ENCODE measurements at places on chromosomes 1 and 21.

- DNase-seq = no peak
Measured at GRCh38 chr1:181664543-181664942, 181.2 kb downstream of the CACNA1E start.

DNA sequence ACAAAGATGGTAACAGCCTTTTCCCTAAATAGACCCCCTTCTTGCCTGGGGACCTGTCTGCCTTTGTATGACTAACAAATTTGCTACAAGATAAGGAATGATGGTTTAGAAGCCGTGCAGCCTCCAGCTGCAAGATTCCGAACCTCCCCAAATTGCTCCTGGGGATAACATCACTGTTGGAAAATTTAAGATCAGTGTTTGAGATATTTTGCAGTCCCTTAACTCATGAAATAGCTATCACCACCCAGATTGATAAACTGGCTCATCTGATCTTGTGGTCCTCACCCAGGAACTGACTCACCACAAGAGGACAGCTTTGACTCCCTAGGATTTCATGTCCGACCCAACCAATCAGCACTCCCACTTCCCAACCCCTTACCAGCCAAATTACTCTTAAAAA, 254.7 kb downstream of the USH2A start:
- DNase-seq = no peak

DNA sequence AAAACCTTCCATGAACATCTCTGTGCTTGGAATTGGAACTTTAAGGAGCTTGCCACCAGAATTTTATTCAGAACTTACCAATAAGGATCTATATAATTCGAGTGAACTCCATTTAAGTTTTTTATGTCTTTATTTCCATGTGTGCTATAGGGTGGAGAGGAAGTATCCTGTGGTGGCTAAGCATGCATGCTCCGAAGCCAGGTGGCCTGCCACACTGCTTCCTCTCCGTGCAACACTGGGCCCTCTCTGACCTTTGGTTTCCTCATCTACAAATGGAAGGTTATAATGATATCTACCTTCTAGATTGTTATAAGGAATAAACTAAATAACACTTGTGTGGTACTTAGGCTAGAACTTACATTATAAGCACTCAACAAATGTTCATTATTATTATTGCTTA, 382.1 kb downstream of the PTPRC start:
- DNase-seq = no peak

- DNase-seq = no peak
Measured at GRCh38 chr1:43719063-43719462, 11.7 kb downstream of the ST3GAL3 start.

DNA sequence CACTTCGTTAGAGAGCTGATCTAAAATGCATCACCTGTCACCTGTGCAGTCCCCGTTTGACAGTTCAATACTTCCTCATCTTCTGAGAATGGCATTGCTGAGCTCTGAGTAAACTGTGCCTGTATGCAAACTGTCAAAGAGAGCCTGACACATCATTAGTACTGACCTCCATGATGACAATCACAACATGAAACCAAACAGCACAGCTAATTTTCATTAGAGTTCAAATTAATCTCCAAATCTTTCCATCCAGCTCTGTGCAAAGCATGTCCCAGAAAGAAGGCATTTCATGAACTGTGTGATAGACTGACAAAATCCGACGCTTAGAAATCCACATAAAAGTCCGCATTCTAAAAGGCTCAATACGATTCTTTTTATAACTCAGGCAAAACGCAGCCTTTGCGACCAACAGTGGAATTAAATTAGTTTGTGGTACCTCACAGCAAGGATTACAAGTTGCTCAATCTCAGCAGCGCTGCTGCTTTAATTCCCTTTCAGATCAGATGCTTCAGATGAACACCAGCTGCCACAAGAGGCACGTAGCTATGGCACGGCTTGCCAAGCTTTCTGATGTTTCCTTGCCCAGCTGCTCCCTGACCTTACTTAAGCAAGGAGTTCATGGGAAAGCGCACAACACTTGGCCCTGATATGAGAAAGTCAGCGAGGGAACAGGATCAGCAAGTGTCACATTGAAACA, 765.5 kb upstream of the PRMT6 start:
- no peak for DNase-seq

DNA sequence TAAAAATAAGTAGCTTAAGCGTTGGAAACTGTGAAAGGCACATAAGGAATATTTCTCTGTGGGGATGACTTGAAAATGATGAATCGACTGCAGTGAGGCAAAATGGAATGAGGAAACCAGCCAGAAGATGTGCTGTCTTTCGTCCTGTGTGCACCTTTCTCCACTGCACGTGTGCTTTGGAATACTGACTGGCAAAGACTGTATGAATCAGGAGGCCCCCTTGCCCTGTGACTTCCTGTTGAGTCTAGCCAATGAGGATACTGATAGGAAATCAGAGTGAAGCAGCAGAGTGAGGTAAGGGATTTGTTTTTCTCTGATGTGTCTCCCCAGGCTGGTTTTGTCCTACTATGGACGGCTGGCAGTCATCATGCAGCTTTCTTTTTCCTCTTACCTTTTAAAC, 118.2 kb upstream of the ADGRL4 start:
- DNase-seq = no peak

GRCh38 chr1:223834660-223835263, 11.0 kb downstream of the TP53BP2 start:
- no peak for DNase-seq

- no peak for DNase-seq
Measured at GRCh38 chr21:15354516-15354915, 289.7 kb upstream of the NRIP1 start.

DNA sequence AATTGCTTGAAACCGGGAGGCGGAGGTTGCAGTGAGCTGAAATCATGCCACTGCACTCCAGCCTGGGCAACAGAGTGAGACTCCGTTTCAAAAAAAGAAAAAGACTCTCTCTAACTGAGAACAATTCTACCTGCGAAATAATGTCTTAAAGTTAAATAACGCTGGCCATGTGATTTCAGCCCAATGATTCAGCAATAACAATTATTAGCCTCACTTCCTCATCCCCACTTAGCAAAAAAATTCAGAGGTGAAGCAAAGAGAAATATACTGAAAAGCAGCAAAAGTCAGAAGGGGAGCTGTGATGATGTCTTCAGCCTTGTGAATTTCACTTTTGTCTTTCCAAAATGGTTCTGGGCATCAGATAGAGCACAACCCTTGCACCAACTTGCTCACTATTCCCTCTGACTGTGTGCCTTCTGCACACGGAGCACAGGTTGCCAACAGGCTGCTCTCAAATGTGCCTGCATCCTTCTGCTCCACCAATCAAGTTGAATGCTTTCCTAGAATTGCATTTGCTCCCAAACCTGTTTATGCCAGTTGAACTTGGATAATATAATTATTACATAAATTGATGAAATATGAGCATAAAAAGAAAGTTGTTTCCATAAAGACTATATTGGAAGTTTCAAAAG, 79.8 kb upstream of the IPO9 start:
- no peak for DNase-seq

GRCh38 chr1:115545791-115546733, 95.7 kb upstream of the VANGL1 start:
- no peak for DNase-seq

- DNase-seq = no peak
Measured at GRCh38 chr1:235739124-235739523, 89.5 kb upstream of the GNG4 start.

DNA sequence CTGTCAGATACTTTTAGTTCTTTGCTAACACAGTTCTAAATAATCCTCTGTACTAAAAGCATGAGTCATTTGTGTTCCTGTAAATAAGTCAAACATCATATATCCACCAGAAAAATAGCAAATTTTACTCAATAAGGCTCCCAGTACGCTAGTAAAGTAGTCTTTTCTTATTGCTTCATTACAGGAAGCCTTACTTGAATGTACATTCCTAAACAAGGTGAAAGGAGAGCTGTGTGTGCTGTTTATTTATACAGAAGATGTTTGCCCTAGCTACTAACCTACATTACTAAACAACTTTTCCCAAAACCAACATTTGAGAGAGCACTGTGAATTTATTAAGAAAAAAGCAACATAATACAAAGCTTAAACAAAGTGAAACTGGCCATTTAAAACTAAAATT, 52.0 kb downstream of the ZNHIT6 start:
- DNase-seq = no peak

DNA sequence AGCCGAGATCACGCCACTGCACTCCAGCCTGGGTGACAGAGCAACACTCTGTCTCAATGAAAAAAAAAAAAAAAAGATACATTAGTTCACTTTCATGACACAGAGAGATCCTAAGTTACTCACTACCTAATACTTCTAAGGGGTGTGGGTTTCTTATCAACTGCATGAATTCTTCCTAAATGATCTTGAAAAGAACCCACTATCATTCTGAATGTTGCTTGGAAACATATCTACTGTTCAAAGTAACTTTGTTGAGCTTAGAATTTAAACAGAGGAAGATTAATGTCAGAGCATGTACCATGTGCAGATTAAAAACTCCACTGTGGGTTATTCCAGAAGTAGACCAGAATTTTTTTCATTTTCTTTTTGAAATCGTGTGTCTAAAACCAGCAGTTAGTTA, 241.5 kb downstream of the LTN1 start:
- no peak for DNase-seq

DNA sequence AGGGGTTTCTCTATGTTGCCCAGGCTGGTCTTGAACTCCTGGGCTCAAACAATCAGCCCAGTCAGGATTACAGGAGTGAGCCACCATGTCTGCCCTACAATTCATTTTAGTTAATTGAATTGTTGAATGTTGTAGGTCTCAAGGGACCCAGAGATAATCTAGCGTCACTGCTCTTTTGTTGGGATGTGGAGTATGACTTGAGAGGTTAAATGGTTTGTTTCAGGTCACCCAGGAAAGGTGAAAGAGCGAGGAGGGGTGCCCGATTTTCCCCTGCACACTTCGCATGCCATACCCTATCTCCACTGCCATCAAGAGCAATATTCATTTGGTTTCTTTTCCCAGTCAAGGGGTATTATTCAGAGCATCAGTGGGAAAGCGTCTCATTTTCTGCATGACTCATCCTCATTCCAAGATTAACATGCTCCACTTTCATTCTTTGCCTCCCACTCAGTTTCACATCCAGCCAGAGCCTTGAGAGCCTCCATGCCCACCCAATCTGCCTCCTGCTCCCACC, 13.1 kb upstream of the SLC30A1 start:
- DNase-seq = no peak

- no peak for DNase-seq
Measured at GRCh38 chr1:243447347-243447746, 191.5 kb downstream of the SDCCAG8 start.

- DNase-seq = no peak
Measured at GRCh38 chr1:206941766-206942418, 4.4 kb downstream of the PIGR start.

- no peak for DNase-seq
Measured at GRCh38 chr1:151146072-151146411, 389 bp downstream of the SEMA6C start.

GRCh38 chr1:12309783-12310742, 80.2 kb downstream of the VPS13D start:
- no peak for DNase-seq

DNA sequence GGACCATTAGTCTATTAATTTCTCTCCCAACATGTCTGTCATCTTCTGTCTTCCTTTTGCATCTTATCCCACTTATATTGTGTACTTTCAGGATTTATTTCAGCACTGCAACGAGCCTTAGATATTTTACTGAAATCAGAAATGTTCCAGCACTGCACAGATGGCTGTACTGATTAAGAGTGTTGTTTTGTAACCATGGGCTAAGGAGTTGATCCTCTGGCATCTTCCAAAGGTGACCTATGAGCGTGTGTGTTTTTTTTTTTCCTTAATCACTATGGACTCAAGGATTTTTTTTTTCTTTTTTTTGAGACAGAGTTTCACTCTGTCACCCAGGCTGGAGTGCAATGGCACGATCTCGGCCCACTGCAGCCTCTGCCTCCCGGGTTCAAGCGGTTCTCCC, 7.1 kb upstream of the DDX59 start:
- DNase-seq = no peak

DNA sequence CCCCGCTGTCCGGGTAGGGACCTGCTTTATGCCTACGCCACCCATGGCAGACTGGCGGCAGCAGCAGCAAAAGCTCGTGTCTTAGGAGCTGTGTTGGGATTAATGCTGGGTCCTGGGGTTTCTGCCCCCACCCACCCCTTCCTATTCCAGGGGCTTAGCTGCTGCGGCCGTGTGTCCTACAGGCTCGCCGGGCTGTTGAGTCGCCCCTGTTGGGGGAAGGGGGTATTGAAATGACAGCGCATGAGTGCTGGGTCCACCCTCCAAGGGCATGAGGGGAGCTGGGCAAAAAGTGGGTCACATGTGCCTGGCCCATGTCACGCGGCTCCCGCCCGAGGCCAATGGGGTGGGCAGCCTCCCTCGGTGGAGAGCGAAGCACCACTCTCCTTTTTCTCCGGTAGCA, 118.3 kb upstream of the COL6A1 start:
- DNase-seq = no peak

- DNase-seq = no peak
Measured at GRCh38 chr1:8430476-8430875, 112.6 kb downstream of the SLC45A1 start.

GRCh38 chr1:10622910-10623685, 148.3 kb downstream of the PEX14 start:
- no peak for DNase-seq

GRCh38 chr1:247338723-247339275, 7.1 kb upstream of the ZNF496 start:
- DNase-seq = no peak

GRCh38 chr1:116367256-116367945, 5.6 kb upstream of the ATP1A1 start:
- DNase-seq = no peak

- no peak for DNase-seq
Measured at GRCh38 chr1:201692555-201693394, 136.2 kb upstream of the IPO9 start.

DNA sequence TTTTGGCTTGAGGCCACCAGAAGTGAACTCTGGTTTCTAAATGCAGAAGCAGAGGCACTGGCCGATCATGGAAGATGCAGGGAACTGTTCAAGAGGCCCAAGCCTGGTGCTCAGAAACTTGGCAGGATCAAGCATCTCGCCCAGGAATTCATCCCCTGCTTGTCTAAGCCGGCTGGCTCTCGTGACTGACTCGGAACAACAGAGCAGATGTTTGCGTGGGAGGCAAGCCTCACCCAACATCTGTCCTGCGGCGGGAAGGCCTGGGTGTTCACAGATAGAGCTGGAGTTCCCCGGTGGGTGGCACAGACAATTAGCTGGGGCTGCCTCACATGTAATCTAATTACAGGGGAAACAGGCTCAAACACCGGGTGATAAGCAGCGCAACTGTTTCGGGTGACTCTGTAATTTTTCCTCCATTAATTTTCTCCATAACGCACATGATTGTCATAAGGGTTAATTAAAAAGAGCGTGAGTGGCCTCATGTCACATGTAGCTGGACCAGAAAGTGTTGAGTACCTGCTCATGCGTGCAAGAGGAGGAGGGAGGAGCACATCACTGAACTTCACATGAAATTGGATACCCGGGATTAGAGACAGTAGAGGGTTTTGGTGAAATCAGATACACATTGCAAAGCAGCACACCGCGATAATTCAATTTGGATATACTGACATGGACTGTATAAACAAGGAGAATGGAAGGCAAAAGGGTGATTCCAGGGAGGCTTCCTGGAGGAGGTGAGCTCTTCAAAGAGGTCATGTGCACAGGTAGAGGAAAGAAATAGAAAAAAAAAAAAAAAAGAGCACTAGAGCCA, 180.0 kb downstream of the ETS2 start:
- DNase-seq = no peak
